Lower lobe of right lung (tissue), 2 donors: ENCODE measurements at places on chromosomes 7 and 10. TPM values are rescaled to one million over a fixed set of nuclear protein-coding genes. Genes with fewer than 3 reads are reported as not detected.

CRPPA gene
- total RNA-seq: 3.0 TPM

DNA sequence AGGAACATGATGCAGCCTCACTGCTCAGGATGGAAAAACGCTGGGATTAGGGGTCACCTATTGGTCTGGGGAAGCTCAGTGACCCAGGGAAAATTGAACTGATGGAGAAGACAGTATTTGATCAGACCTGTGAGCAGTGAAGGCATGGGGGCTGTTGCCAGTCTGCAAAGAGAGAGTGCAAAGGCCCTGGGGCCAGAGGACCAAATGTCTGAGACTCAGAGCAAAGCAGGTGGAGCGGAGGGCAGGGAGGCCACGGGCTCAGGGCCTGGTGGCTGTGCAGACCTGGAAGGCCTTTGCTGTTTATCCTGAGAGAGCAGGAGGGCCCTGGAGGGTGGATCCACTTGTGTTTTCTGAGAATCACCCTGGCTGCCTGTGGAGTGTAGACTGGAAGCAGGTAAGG lies 67.1 kb downstream of the INPP5A start:
- no peak overlapping the region for H3K27ac ChIP-seq
- no peak overlapping the region for H3K4me3 ChIP-seq
- no peaks in the 10 kb centered on the region for H3K27me3 ChIP-seq
- no peaks in the 10 kb centered on the region for H3K36me3 ChIP-seq
- DNase-seq: no peak
- H3K4me1 ChIP-seq: peaks cover 19% of the 10 kb centered on the region

DNA sequence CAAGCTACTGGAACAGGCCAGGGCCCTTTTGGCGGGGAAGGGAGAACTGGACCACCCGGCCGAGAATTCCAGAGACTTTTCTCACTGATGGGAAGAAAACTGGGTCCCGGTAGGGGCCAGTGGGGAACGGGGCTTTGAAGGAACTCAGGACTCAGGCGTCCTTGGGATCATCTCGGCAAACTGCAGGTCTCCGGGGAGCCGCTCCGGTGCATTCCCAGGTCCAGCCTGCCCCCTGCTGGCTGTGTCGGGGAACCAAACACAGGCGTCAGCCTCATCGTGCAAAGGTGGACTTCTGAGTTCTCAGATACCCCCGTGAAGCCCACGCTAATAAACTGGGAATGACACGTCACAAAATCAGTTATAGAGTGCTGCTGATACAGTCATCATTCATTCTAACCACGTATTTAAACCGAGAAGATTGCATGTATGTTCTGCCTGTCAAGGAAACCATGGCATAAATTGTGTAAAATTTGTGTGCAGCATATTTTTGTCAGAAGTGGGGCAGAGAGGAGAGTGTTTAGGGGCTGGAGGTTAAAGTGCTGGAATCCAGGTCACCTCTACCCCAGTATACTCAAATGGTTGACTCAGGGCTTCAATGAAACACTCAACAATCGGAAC lies 76.1 kb upstream of the CPXM2 start:
- peak; percentile 71 for DNase-seq
- peaks cover 8% of the 10 kb centered on the region for H3K4me1 ChIP-seq
- no peak overlapping the region for H3K4me3 ChIP-seq
- H3K36me3 ChIP-seq: no peaks in the 10 kb centered on the region
- no peak overlapping the region for H3K27ac ChIP-seq

AOAH gene
- 29.2 TPM for total RNA-seq

DNA sequence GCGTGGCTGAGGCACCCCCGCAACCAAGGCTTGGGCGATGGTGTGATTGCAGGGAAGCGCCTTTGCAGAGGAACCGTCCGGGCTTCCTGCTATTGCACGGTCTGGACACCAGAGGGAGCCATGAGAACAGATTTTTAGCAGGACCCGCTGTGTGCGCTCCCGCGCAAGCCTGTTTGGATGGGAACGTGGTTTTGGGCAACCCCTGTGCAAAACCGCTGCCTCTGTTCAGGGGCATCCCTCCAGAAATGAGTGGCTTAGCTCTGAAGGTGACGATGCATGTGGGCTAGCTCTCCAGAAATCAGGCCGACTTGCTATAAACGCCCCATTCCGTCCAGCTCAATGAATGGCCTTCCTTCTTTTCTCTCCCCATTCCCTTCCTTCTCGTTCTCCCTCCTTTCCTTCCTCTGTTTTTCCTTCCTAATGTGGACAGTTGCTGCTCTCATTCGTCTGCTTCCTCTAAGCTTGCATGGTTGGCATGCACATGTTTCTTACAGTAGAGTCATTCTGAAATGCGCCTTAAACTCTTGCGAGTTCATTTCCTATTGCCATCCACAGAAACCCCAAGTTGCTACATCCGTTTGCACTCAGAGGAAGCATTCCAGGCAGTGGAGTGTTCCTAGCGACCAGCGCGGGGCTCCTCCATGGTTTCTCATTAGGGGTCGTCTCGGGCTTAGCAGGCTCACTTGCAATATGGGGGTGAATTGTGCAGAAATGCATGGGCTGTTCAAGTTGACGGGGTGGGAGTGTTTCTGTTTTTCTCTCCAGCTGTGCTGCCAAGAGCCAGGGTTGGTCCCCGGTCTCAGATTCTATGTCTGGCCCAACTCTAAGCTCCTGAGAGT lies 302.5 kb upstream of the GALNT17 start:
- peak; percentile 70 for DNase-seq
- H3K36me3 ChIP-seq: no peaks in the 10 kb centered on the region
- H3K27ac ChIP-seq: no peak overlapping the region
- H3K27me3 ChIP-seq: peaks cover 5% of the 10 kb centered on the region
- peaks cover 8% of the 10 kb centered on the region for H3K4me1 ChIP-seq
- H3K4me3 ChIP-seq: peak overlapping the region; percentile 17

GRCh38 chr7:139771001-139771956 lies 6.5 kb downstream of the HIPK2 start:
- no peak for DNase-seq
- H3K36me3 ChIP-seq: peaks cover 7% of the 10 kb centered on the region
- H3K4me3 ChIP-seq: no peak overlapping the region

DNA sequence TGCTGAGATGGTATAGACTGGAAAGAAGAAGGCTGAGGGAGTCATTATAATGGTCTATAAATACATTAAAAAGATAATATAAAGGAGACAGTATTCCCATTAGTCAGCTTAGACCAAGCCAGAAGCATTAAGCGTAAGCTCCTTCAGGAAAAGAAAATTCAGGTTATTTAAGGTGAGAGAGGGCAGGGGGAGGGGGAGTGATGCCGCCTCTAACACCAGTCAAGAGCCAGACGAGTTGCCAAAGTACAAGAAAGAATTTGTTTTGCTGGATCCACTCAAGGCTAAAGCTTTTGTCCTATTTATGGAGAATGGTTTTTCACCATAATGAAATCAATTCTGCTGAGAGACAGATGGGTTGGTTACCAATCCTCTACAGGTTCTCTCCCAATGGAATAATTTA lies 99.3 kb downstream of the CFAP58 start:
- DNase-seq: no peak
- H3K27ac ChIP-seq: no peak overlapping the region
- no peaks in the 10 kb centered on the region for H3K4me1 ChIP-seq
- H3K4me3 ChIP-seq: no peak overlapping the region
- H3K27me3 ChIP-seq: no peaks in the 10 kb centered on the region

CUL1 gene
- 47.5 TPM for total RNA-seq

DNA sequence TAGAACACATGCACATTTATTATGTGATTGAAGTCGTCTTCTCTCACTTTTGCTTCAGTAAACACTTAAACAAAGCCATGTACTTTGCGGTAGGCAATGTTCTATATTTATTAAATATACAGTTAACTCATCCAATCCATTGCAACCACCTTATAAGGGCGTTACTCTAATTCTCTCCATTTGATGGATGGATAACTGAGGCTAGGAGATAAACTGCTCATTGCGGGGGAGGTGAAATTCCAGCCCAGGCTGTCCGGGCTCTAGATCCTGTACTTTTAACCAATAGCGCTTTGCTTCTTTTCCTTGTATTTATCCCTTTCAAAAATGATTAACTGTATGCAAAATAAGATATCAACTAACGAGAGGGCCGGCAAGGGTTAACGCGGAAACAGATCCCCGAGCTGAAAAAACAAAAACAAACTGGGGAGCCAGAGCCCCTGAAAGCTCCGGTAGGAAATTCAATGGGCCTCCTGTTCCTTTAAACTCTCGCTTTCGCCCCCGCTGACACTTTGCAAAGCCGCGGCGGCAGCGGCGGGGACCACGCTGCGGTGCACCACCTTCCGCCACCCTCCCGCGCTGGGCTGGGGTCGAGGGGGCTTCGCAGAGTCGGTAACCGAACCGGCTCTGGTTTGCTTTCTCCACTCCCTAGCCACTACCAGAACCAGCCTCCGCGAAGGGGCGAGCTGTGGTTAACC lies 1.0 kb upstream of the PLXDC2 start:
- peak overlapping the region; percentile 82 for H3K4me3 ChIP-seq
- peak; percentile 49 for DNase-seq
- no peaks in the 10 kb centered on the region for H3K36me3 ChIP-seq
- H3K4me1 ChIP-seq: no peaks in the 10 kb centered on the region
- H3K27me3 ChIP-seq: no peaks in the 10 kb centered on the region

DNA sequence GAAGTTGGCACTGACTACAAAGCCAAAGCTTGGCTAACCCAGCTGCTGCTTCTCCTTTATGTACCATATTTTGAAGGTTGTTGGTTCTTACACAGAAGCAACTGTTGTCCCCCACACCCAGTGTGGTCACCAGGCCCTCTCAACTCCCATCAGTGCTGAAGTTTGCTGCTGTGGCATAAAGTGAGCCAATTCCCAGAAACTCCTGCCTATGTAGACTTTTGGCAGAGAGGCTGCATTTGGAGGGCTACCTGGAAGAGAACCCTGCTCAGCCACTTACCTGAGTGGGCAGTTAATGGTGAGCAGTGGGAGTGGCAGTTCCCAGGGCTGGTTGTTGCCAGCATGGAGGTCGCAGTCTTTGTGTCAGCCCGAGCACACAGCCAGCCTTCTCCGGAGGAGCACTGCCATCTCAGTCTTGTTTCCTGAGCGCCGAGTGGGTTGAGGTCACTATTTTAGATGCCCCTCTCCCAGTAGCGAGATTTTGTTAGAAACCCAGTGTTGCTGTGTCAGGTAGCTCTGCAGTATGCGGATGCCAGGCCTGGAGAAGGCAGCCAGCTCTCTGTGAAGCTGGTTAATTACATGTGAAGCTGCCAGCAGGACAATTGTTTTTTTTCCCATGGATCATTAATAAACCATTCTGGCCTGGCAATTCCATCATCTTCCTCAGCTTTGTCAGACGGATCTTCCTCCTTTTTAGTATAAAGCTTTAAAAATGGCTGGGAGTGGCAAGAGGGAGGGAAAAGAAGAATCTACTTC lies 24.5 kb downstream of the LRRC4 start:
- peaks cover 4% of the 10 kb centered on the region for H3K36me3 ChIP-seq
- H3K4me1 ChIP-seq: peaks cover 14% of the 10 kb centered on the region
- H3K27ac ChIP-seq: no peak overlapping the region
- no peak for DNase-seq

GRCh38 chr10:14527134-14527844 lies 196.6 kb upstream of the FRMD4A start:
- H3K4me3 ChIP-seq: no peak overlapping the region
- DNase-seq: no peak
- H3K36me3 ChIP-seq: peaks cover 40% of the 10 kb centered on the region
- H3K4me1 ChIP-seq: no peaks in the 10 kb centered on the region

DNA sequence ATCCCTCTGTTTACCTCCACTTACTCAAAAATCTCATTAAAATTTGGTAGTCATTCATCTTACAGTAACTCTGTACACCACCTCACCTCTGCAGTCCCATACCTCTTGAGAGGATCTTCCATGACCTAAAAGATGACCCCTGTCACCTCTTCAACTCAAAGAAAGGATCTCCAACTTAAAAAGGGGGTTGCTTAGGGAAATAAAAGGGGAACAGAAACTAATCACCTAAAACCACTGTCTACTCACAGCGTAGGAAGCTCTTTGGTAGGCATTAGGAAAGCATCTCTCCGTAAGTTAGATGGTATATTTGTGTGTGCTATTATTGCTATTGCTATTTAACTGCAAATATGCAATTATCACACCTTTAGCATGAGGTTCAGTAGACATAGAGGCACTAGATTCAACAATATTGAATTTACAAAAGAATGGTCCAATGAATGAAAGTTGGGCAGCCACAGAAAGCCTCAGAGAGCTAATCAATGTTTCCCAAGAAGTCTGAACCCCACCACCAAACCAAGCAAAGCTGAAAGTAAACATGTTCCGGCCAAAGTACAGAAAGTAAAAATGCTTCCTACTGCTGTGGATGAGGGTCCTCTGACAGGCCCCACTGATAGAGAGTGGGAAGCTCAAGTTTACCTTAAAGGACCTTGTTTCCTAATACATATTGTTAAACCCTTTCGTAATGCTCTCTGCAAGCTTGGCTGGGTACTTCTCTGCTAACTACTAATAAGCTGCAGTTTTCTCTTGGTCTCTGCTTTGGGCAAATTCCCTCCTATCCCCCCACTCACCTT lies 105.8 kb downstream of the GRM8 start:
- DNase-seq: no peak
- no peak overlapping the region for H3K27ac ChIP-seq
- H3K27me3 ChIP-seq: no peaks in the 10 kb centered on the region
- no peaks in the 10 kb centered on the region for H3K36me3 ChIP-seq
- H3K4me1 ChIP-seq: no peaks in the 10 kb centered on the region
- H3K4me3 ChIP-seq: no peak overlapping the region

DNA sequence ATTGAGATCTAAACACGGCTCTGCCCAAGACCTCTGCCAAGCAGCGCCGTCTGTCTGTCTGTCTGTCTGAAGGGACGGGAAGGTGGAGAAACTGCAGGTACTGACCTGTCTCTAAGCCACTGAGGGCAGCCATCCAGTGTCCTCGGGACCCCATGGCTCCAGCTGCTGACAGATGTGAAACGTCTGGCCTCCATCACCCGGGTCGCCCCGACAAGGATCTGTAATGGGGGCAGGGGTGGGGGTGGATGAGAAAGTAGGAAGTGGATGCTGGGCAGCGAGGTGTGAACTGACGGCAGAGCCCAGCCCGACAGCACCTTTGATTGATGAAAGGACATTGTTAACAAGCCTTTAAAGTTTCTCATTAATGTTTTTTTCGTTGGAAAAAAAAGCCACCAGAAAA lies 193.1 kb downstream of the EBF3 start:
- H3K27ac ChIP-seq: no peak overlapping the region
- no peak overlapping the region for H3K4me3 ChIP-seq
- peak; percentile 36 for DNase-seq
- peaks cover 4% of the 10 kb centered on the region for H3K36me3 ChIP-seq
- H3K27me3 ChIP-seq: no peaks in the 10 kb centered on the region

DNA sequence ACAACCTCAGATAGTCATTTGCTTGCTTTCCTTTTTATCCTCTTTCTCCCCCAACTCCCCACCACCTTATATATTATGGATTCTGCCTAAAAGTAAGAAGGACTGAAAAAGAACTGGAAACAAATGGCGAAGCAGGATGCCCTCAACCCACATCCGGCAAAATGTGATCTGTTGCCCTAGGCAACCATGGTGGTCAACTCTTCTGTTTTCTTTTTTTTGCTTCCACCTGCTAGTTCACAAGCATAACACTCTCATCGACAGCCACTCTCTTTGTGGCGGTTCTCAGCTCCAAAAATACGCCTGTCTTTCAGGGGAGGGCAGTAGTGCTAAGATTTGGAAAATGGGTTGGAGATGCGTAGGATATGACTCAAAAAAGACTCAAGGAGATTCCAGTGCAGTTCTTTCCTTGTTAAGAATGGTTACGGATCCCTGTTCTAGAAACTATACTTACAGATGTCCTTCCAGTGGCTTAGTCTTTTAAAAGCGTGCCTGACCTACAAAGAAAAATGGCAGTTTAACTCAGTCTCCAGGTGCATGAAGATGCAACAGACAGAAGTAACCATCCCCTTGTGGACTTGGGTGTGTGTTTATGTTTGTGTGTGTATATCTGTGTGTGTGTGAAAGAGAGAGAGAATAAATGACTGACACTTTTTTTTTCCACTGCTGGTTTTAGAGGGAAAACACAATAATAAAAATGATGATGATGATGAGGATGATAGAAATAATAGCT lies 10.7 kb downstream of the APBB1IP start:
- H3K27me3 ChIP-seq: no peaks in the 10 kb centered on the region
- DNase-seq: no peak
- no peak overlapping the region for H3K4me3 ChIP-seq
- H3K27ac ChIP-seq: no peak overlapping the region
- H3K4me1 ChIP-seq: peaks cover 17% of the 10 kb centered on the region
